NCI-H446 (cell line): ENCODE measurements at places on chromosomes 2 and 18.

DNA sequence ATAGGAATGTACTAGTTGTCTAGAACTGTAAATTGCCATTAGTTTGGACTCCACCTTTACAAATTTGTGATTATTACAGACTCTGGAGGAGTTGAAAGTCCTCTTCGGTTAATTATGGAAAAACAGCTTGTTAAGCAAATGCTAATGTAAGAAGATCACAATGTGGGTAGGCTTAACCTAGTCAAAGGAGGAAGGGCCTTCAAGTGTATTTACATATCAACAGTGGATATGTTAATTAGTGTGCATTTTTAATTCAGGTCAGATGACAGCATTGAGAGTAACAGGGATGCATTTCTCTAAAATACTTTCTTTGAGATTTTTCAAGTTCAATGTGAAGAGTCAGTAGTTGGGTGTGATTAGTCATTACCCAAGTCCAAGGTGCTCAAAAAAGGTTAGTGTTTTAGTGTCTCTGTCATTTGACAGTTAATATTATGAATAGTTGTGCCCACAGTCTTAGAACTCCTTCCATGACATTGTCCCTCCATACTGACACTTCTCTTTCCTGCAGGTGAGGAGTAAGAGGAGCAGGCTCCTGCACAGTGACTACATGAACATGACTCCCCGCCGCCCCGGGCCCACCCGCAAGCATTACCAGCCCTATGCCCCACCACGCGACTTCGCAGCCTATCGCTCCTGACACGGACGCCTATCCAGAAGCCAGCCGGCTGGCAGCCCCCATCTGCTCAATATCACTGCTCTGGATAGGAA, 28.0 kb downstream of the CD28 start:
- no peak for DNase-seq

- DNase-seq = peak; percentile 29
Observed at GRCh38 chr18:8389391-8390340, 219.6 kb upstream of the RAB12 start.

DNA sequence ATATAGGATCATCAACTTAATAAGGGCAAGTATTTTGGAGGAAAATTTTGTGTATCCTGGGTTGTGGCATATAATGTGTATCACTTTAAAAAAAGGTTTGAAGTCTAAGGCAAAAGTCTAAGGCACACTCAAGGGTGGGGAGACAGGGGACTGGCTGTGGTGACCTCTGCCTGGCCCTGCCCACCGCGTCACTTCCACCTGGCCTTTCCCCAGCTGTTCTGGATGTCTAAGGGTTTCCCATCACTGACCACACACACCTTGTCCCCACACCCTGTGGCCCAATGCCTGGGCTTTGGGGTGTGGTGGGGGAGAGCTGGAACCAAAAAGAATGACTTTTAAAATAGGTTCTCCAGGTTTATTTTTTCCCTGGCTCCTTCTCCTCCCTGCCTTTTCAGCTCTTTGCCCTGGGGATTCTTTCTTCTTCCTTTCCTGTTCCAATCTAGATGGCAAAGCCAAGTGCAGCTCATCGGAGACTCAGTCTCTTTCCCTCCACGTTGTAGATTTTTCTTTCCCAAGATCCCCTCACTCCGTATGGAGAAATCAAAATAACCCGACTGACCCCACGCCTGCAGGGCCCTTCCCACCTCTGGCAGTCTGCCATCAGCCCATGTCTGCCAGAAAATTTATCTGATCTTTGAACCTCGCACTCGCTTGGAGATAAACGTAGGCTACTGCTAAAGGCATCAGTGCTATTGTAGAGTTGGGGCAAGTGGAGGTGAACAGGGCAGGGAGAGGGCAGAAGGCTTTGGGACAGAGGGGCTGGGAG, 257.2 kb downstream of the DYSF start:
- DNase-seq = no peak

- DNase-seq = no peak
Observed at GRCh38 chr2:64804651-64805050, 150.9 kb upstream of the SERTAD2 start.

DNA sequence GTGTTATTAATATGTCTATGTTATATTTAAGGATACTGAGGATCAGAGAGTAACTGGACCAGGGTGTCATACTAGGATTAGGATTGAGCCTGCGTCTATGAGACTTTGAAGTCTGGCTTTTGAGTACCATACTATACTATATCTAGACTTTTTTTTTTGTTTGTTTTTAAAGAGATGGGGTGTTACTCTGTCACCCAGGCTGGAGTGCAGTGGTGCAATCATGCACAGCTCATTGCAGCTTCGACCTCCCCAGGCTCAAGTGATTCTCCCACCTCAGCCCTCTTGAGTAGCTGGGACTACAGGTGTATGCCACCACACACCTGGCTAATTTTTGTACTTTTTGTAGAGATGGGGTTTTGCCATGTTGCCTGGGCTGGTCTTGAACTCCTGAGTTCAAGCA, 66.2 kb upstream of the MAP4K3 start:
- DNase-seq = no peak

- DNase-seq = no peak
Observed at GRCh38 chr2:37904425-37904824, 20.7 kb upstream of the RMDN2 start.

DNA sequence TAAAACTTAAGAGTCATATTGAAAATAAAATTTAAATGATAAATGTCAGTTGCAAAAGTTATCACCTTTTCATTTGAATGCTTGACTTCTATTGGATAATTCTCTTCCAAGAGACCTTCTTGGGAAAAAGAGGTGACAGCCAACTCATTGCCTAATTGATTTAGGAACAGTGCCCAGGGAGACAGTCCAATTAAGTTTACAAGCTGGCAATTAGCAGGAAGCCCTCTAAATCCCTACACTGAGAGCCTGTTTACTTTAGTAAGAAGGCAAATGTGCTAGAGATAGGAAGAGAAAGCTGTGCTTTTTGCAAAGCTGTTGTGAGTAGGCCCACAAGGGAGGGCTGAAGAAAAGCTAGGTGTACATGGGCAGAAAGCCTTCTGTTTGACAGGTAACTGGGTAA, 189.1 kb downstream of the WDPCP start:
- no peak for DNase-seq

DNA sequence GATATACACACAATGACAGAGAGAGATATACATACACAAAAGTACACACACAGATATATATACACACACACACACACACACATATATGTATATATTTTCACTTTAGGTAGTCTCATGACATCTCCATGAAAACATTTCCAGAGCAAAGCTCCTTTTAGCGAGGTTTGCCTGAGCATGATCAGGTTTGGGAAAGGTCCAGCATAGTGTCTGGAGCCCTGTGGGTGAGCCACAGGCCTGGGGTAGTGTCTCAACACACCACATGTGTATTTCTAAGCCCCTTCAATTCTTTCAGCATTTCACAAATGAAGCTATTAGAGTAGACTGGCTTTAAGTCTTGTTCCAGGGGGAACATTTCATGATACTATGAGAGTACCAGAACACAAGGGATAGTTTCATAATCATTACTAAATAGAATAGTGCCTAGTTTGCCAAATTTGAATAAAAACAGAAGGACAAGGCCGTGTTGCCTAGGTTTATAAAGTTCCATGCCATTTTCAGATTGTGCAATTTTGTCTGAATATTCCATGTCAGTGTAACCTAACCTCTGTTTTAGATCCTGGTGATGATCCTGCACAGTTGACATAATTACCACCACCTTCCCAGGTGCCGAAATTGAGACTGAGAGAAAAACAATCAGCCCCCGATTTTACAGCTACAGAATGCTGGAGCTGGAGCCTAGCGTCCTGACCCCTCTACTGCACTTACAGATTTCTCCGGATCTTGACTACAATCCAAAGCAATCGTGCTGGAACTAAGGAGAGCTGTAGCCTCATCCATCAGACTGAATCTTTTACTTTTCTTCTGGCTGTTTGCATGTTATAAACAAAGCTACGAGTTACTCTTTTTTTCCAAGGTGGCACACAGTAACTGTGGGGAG, 332.7 kb downstream of the CYRIA start:
- no peak for DNase-seq

- DNase-seq = no peak
Observed at GRCh38 chr18:76981396-76981968, 151.1 kb downstream of the MBP start.

DNA sequence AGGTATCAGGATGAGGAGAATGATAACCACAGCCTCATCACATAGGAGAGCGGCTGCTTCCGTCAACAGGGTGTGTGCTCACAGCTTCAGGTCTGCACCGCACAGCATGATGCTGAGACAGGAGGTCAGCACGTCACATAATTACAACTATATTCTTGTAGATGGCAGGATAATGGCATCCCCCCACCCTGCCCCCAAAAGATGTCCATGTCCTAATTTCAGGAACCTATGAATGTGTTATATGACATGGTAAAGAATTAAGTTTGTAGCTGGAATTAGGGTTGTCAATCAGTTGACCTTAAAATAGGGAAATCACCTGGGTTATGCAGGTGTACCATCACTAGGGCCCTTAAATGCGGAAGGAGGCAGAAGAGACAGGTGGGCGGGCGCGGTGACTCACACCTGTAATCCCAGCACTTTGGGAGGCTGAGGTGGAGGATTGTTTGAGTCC, 73.9 kb downstream of the ARL4C start:
- no peak for DNase-seq
